ENCODE measurements at places on chromosomes 1 and 21.

GRCh38 chr1:20058531-20058930 is 11.5 kb upstream of the PLA2G5 start:
- DNase-seq = peak; percentile 35

GRCh38 chr1:21251773-21252471 is 38.3 kb downstream of the ECE1 start:
- DNase-seq = no peak

DNA sequence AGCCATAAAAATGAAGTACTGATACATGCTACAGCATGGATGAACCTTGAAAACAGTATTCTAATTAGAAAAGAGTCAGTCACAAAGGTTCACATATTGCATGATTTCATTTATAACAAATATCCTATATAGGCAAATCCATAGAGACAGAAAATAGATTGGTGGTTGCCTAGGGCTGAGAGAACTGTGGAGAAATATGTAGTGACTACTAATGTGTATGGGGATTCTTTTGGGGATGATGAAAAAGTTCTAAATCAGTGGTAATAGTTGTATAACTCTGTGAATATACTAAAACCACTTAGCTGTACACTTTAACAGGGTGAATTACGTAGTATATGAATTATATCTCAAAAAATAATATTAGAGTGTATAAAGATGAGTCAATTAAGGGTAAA is 45.8 kb downstream of the RNF115 start:
- DNase-seq = no peak

- no peak for DNase-seq
These were observed 18.9 kb downstream of the NECAP2 start for GRCh38 chr1:16459352-16459925.

DNA sequence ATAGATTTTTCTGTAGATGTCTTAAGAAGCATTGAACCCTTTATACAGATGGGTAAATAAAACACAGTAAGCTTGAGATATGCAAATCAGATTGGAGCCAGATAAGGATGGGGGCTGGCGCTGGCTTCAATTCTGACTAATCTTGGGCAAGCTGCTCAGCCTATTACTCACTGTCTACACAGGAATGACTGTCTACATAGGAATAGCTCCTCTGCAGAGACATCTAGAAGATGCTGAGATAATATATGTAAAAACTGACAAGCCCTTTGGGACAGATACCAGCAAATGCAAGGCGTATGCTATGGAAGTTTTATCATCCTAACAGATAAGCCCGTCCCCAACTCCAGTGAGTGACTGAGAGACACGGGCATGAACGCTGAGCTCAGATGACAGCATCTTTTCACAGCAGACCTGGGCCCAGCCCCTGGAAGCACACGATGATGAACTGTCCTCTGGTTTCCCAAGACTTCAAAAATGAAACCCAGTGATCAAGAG is 1.7 kb downstream of the CLDN14 start:
- peak; percentile 33 for DNase-seq

DNA sequence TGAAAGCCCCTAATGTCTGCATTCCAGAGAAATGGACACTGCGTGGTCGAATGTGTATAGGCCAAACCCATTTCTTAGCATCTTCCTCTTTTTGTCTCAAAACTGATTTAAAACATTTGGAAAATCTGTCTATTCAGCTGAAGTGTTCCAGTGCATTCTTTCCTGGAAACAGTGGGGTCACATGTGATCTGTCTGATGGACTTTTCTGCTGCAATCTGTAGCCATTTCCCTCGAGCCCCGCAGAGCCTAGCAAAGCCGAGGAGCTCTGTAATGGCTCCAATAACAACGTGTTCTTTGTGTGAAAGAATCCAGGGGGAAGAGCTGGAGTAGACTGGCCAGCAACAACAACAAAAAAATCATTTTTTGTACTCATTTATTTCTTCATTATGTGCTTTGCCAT is 329.3 kb downstream of the BARHL2 start:
- no peak for DNase-seq

GRCh38 chr1:236164273-236164672 is 21.9 kb downstream of the GPR137B start:
- DNase-seq = no peak

DNA sequence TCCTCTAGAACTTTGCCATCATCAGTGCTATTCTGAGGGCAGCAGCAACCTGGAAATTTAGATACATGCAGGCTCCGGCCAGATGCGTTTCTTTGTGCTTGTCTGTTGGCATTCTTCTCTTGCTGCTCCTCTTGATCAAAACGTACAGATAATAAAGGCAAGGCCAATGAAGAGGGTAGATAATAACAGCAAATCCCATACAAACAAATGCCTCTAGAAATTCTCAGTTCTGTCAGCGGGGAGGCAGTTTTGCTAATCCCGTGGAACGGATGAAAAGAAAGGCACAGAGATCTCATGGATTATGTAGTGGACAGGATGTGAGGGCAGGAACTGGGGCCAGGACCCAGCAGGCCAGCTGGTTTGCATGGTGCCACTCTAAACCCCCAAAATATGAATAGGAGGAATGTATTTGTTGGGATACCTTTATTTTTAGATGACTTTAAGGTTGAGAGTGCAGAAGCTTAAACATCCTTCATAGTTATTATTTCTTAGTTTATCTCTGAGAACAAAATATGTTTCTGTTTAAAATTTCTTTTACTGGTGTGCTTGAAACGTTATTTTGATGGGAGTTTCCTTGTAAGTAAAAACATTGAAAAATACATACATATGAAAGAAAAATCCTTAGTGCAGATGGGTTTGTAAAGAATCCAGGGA is 1.5 kb downstream of the ITSN1 start:
- no peak for DNase-seq

DNA sequence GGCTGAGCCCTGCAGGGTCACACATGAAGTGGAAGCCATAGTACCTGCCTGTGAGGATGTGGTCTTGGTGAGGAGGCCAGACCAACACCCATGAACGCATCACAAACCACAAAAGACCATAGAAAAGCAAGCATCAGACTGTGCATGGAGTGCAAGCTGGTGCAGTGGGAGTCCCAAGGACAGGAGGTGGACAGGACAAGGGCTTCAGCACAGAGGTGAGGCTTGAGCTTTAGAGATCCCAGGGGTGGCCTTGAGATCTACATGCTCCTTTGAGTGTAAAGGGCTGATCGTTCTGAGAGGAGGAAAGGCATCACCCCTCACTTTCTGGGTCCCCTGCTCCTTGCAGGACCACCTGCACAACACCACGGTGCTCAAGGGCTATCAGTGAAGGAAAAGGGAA is 111.9 kb upstream of the F3 start:
- no peak for DNase-seq

DNA sequence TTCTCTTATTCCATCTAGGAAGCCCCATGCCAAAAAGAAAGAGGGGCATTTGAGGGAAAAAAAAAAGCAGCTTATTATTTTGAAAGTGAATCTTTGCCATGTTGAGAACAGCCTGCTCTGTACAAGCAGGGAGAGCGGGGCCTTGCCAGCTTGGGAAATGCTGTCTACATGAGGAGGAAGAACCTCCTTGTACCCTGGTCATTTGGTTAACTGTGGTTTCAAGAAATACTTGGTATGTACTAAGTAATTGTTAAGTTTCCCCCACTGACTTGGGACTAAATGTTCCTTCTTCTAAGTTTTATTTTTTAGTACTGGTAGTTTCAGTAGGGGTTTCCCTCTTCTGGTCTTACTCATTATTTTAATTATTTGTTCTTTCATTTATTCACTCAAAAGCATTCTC is 144.1 kb upstream of the HOOK1 start:
- DNase-seq = no peak

GRCh38 chr1:5342830-5343229 is 649.4 kb downstream of the NPHP4 start:
- no peak for DNase-seq

GRCh38 chr1:85888921-85889320 is 180.7 kb upstream of the ZNHIT6 start:
- no peak for DNase-seq

Measured in activated T-cell treated with anti-CD3 and anti-CD28 coated beads for 48 hours (primary cell).